ENCODE measurements at places on chromosomes 16 and 17. TPM values are rescaled to one million over a fixed set of nuclear protein-coding genes. Genes with fewer than 3 reads are reported as not detected.

DNA sequence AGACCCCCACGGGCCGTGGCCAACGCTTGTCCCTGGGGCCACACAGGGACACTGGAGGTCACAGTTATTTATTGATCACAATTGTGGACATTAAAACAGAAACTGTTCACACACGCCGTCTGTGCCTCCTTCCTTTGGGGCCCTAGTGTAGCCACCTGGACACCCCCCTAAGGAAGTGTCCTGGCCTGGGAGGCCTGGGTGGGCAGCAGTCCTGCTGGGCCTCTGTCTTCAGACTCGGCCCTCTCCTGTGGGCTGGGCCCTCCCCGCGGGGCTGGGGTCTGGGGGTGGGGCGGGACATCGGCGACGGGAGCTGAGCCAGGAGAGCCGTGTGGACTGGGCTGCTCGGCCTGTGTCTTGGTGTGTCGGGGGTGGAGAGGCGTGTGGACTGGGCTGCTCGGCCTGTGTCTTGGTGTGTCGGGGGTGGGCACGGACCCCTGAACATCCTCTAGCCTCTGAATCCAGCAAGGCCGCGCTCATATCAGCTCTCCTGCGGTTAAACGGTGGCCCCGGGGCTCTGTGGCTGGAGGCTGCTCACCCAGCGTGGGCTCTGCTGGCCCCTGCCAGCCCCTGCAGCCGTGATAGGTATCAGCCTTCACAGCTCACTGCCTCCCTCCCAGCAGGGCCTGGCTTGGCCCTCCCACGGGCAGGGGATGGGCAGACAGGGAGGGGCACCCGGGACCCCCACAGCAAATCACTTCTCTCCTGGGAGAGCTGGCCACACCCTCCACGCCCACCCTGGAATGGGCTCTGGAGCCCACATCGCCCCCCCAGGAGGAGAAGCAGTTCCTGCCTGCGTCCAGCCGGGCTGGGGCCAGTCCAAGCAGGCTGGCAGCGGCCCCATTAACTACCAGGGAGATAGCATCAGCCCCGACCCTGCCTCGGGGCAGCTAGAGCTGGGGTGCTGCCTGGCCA is 1.1 kb upstream of the NHLRC4 start:
- no peak for DNase-seq
- no peak overlapping the region for H3K27ac ChIP-seq

- H3K27ac ChIP-seq = no peak overlapping the region
- no peak for DNase-seq
- no peaks in the 10 kb centered on the region for H3K27me3 ChIP-seq
Observed at GRCh38 chr16:81442220-81442915, 2.2 kb upstream of the CMIP start.

GRCh38 chr17:7330638-7331015 is 1.5 kb upstream of the NEURL4 start:
- no peak overlapping the region for H3K27ac ChIP-seq
- peak overlapping the region; percentile 52 for H3K4me3 ChIP-seq
- H3K4me1 ChIP-seq = peaks cover 14% of the 10 kb centered on the region
- H3K27me3 ChIP-seq = no peaks in the 10 kb centered on the region

DNA sequence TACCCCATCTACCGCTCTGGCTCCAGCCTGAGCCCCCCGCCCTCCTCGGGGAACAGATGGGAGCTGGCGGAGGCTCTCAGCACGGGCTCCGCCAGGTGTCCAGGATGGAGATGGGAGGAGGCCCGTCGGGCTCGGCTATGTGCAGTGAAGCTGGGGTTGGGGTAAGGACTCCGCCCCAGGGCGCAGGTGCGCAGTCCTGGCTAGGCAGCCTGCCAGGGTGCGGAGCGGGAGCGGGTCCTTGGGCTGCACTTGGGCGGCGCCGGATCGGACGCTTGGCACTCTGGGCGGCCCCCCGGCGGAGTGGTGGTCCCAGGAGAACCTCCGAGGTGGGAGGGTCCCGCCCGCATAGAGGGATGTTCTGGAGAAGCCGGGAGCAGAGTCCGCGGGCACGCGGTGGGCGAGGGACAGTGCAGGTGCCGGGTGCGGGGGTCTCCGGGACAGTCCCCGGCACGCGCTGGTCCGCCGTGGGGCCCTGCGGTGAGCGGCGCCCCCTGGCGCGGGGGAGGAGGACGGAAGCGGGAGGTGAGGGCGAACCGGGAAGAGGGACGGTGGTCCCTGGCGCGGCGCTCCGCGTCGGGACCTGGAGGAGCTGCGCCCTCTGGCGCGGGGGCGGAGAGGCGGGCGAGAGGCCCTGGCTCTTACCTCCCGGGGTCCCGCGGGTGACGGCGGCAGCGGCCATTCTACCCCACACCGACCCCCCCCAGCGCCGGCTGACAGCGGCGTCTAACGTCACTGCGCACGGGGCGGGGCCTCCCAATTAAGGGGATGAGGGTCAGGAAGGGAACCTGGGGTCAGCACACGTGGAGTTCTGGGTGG is at the start of gene CAMTA2:
Gene CAMTA2 (minus strand): TSS at position 725 of the 816 bp plus-strand sequence. CDS start 1,453 bp downstream, outside the sequence.
- H3K27ac ChIP-seq = peak within 1 kb of the TSS; percentile 52
- H3K4me3 ChIP-seq = peak within 1 kb of the TSS; percentile 60
- peaks cover 31% of the 10 kb centered on the region for H3K36me3 ChIP-seq
- peaks cover 58% of the 10 kb centered on the region for H3K4me1 ChIP-seq

DNA sequence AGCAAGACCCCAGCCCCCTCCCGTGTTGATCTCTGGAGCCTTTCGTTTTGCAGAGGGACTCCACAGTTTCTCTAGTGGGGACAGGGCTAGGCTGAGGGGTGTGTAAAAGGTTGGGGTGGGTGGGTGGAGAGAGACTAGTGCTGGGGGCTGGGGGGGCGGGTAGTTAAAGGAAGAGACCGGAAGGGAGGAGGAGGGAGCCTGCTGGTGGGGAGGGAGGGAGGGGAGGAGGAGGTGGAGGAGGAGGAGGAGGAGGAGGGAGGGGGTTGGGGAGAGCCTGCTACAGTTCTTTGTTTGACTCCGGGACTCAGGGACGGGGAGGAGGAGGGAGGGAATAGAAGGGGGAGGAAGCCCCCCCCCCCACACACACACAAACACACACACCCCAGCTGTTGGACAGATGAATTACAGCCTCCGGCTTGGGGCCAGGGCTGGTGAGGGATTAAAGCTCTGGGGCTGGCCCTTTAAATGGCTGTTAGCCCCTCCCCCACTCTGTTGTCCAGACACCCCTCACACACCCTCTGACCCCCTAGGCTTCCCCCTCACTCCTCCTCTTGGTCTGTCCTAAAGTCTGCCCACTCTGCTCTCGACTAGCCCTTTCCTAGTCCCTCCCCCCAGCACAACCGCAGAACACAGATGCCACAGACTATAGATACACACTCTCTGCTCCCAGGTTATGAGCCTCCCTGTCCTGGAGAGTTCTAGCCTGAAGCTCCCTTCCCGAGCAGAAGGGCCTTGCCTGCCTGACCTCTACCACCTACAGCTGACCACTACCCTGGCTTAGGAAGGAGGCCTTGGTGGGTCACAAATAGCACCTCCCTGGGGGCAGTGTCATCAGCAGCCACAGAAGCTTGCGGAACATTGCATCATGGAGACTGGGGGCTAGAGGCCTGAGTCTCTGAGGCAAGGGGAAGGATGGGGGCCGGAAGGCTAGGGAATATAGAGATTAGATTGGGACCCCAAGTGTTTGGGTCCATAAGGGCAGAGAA is 4.4 kb downstream of the KDM6B start:
- DNase-seq = no peak
- no peaks in the 10 kb centered on the region for H3K27me3 ChIP-seq
- H3K4me1 ChIP-seq = peaks cover 56% of the 10 kb centered on the region
- no peak overlapping the region for H3K27ac ChIP-seq
- no peaks in the 10 kb centered on the region for H3K36me3 ChIP-seq

DNA sequence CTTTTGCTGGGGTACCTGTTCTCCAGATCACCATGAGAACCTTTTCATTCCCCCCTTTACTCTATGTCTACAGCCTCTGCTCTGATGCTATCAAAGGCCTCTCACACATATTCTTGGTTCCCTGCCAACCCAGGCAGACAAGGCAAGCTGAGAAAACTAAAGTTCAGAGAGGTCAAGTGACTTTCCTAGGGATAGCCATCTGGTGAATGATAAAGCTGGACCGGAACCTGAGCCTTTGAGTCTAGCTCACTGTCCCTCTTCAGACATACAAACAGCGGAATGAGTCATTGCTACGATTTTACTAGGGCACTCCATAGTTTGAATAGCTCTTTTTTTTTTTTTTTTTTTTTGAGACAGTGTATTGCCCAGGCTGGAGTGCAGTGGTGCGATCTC is 73.3 kb downstream of the XYLT1 start:
- H3K27ac ChIP-seq = no peak overlapping the region
- peaks cover 16% of the 10 kb centered on the region for H3K4me1 ChIP-seq
- no peak overlapping the region for H3K4me3 ChIP-seq
- H3K27me3 ChIP-seq = no peaks in the 10 kb centered on the region

Gene TBC1D3K
- not detected for total RNA-seq

GRCh38 chr17:21452377-21453143 is 76.4 kb downstream of the KCNJ12 start:
- H3K27me3 ChIP-seq = no peaks in the 10 kb centered on the region
- no peak overlapping the region for H3K4me3 ChIP-seq

GRCh38 chr16:79037521-79038373 is 562.8 kb downstream of the MAF start:
- no peak for DNase-seq
- H3K36me3 ChIP-seq = no peaks in the 10 kb centered on the region
- no peaks in the 10 kb centered on the region for H3K27me3 ChIP-seq
- H3K27ac ChIP-seq = no peak overlapping the region
- no peak overlapping the region for H3K4me3 ChIP-seq
- H3K4me1 ChIP-seq = no peaks in the 10 kb centered on the region

Gene SYT17
- 0.29 TPM for total RNA-seq

Gene SPNS2
- total RNA-seq = not detected

DNA sequence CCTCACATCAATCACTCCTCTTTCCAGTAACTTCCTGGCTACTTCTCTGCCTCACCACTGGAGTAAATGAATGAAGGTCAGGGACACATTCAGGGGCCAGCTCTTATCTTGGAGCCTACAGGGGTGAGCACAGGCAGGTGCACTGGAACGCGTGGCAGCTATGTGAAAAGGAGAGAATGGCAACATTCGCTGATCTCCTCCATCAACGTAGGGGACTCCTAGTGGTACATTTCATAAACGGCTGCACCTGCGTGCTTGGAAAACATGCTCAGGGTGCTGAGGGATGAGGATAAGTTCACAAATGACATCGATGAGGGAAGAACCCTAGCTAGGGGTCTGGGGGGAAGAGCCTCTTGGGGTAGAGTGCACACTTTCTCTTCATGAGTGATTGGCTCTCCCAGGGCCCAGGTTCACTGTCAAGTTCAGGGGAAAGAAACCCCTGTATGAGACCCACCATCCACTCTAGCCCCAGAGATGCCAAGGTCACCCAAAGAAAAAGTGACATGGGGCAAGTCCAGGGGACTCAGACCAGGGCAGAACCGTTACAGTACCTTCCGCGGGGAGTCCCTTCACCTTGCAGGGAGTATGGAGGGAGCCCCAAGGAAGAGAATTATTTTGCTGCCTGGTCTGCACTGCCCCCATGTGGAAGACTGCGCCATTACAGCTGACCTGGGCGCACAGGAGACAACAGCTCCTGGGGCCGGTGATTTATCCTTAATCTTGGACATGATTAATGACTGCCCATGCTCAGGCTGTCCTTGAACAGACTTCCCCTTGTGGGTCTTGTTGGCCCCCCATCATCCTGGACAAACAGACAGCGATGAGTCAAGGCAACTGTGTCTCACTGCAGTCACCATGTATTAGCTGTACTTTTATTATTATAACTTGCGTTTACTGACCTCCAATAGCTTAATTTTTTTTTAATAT is 30.1 kb downstream of the VAC14 start:
- peaks cover 13% of the 10 kb centered on the region for H3K4me1 ChIP-seq
- no peaks in the 10 kb centered on the region for H3K27me3 ChIP-seq
- H3K36me3 ChIP-seq = peaks cover 20% of the 10 kb centered on the region
- peak; percentile 57 for DNase-seq
- no peak overlapping the region for H3K4me3 ChIP-seq

DNA sequence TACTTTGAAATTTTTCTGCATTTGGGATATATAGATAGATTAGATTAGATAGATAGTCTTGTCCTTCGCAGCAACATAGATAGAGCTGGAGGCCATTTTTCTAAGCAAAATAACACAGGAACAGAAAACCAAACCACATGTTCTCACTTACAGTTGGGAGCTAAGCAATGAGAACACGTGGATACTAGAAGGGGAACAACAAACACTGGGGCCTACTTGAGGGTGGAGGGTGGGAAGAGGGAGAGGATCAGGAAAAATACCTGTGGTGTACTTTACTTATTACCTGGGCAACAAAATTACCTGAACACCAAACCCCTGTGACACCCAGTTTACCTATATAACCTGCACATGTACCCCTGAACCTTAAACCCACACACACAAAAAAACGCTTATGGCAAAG is 14.3 kb downstream of the PRKAR1A start:
- no peaks in the 10 kb centered on the region for H3K27me3 ChIP-seq
- H3K4me3 ChIP-seq = no peak overlapping the region
- no peaks in the 10 kb centered on the region for H3K4me1 ChIP-seq
- no peak overlapping the region for H3K27ac ChIP-seq
- H3K36me3 ChIP-seq = peaks cover 100% of the 10 kb centered on the region

Gene ELMO3
- 0.72 TPM for total RNA-seq

GRCh38 chr17:17345686-17346427 is 42.7 kb downstream of the NT5M start:
- H3K36me3 ChIP-seq = no peaks in the 10 kb centered on the region
- DNase-seq = peak; percentile 28
- H3K27ac ChIP-seq = no peak overlapping the region
- no peak overlapping the region for H3K4me3 ChIP-seq
- no peaks in the 10 kb centered on the region for H3K4me1 ChIP-seq

All from SJSA1 (cell line).